ENCODE measurements at places on chromosomes 3 and 15.

DNA sequence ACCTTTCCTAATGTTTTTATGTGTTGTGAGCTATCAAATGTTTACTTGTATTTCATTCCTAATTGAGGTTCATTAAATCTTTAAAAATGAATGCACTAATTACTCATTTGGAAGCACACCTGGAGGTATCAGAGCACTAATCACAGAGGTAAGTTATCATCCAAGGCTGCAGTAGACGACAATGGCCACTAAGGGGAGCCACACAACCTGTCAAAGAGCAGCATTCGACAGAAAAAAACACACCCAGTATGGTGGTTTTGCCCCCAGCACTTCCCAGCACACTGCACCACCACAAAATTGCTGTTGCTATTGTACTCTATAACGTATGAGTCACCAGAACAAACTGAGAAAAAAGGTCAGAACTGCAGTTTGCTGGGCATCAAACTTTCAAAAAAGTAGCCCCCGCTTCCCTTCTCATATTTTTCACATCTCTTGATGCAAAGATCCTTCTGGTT, 205.9 kb upstream of the IGF1R start:
- DNase-seq = peak; percentile 33

GRCh38 chr15:29556380-29556779, 265.9 kb downstream of the TJP1 start:
- no peak for DNase-seq

DNA sequence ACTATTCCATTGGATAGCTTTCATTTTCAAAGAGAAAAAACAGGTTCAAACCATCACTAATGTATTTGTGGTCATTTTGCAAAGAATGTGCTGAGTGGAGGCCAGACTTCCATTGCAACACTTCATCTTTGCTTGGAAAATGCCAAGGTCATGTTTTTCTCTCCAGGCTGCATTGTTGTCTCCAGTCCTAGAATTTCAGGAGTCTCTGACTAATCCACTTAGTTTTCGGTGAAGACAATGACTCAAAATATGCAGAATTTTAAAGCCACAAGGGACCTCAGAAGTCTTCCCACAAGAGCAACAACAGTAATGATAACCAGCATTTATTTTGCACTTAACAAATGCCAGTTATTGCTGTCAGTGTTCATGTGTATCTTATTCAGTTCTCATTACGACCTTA, 277.0 kb downstream of the RYR3 start:
- DNase-seq = no peak

DNA sequence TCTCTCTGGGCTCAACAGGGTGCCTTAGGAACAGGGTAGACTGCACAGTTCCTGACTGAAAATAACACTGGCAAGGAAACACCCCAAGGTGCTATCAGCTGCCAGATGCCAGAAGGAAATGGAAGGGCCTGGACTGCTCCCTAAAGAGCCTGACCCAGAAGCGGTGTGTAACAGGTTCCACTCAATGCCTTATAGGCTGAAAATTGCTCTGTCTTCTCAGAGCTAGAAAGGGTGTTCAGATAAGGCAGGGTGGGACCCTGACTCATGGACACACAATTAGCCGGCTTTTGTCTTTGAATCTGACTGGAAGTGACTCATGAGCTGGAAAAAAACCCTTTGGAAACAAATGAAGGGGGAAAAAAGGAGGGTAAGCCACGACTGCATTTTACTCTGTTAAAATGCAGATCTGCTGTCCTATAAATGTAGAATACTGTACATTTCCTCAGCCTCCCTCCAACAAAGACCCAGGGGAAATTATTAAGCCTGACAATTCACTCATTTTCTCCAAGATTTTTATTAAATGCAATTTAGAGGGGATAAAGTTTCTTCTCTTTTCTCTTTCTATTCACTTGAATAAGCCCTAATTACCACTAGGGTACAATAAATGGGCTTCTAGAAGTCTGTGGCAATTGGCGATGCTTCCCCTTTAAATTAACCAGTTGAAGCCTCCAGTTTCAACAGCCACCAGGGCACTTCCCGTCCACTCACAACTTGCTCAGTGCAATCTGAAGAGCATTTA, 160.2 kb upstream of the TBL1XR1 start:
- DNase-seq = no peak

GRCh38 chr3:143668385-143668784, 179.9 kb downstream of the SLC9A9 start:
- DNase-seq = no peak

DNA sequence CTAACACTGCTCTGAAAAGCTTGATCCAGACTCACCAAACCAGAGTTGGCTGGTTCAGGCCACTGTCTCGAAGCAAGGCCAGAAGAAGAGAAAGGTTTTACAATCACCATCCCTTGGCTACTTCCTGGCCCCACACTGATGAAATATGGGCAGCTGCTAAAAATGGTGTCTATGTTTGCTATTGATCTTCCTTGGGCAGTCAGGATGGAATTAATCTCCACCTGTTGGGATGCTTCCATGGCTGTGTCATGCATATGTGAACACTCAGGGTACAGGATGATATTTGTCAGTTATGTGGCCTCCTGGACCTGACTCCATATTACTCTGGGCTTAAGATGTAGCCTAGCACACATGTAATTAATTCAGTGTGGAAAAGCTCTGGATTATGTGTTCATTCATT, 61.9 kb downstream of the FRMD4B start:
- DNase-seq = no peak

GRCh38 chr15:67305506-67305905, 50.9 kb downstream of the IQCH start:
- DNase-seq = no peak

GRCh38 chr15:64112073-64112772, 16.4 kb downstream of the SNX1 start:
- DNase-seq = no peak

DNA sequence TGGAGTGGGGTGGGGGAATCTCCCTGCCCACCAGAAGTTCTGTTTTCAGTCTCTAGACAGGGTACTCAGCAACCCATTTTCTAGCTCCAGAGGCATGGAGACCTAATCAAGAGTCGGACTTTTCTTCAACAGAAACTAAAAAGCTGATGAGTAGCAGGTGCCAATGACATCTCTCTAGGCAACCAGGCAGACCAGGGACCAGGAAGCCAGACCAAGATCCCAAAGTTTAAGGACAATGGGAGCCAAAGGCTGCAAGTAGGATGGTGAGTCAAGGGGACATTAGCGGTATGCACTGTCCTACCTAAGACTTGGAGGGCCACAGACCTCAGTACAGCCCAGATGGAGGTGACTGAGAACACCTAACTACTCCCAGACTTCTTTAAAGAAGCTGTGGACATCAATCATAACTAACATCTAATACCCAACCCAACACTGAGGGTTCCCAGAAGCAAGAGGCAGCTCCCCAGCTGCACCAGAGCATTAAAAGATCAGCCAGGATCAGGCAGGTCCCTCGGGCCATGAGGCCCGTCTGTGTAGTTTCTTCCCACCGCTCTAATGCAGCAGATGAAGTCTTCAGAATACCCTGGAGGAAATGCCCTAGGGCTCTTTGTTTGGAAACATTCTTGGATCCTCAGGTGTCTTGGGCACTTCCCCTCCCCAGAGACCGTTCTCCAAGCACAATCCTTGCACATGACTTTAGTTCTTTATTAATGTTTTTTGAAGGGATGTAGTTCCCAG, 979 bp downstream of the CCDC71 start:
- no peak for DNase-seq

DNA sequence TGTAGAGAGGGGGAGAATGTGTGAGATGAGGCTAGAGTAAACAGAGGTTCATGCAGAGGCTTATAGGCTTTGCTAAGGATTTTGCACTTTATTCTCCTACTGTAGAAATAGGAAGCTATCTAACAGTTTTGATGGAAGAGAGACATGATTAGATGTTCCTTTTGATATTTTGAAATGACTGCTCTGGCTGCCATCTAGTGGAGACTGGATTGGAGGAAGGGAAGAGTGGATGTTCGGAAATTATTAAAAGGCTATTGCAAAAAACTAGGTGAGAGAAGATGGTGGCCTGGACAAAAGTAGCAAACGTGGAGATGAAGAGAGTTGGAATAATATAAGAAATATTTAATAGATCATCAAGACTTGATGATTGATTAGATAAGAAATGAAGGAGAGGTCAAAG, 42.2 kb downstream of the SYN2 start:
- no peak for DNase-seq

DNA sequence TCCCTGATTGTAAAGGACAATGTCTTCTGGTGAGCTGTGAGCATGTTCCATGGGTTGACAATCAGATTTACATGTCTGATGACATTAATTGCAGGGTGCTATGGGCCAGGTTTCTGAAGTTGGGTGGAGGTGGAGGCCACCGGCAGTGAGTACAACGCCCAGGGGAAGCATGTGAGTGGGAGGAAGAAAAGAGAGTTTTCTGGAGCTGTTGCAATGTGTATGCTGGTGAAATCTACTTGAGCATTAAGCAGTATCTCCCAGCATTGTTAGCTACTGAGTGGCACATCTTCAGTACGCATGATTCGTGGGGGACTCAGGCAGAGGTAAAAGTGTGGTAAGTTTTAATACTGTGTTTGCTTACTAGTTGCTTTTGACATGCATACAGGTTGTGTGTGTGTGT, 26.6 kb downstream of the TMEM45A start:
- no peak for DNase-seq

- DNase-seq = no peak
Measured at GRCh38 chr3:14283813-14284438, 105.3 kb downstream of the LSM3 start.

GRCh38 chr15:71436854-71437253, 321.6 kb downstream of the THSD4 start:
- DNase-seq = no peak

GRCh38 chr15:100588638-100589242, 13.2 kb downstream of the LINS1 start:
- DNase-seq = no peak

GRCh38 chr15:91200101-91200754, 100.2 kb downstream of the SV2B start:
- no peak for DNase-seq

GRCh38 chr15:50968353-50968752, 59.9 kb downstream of the AP4E1 start:
- DNase-seq = no peak

DNA sequence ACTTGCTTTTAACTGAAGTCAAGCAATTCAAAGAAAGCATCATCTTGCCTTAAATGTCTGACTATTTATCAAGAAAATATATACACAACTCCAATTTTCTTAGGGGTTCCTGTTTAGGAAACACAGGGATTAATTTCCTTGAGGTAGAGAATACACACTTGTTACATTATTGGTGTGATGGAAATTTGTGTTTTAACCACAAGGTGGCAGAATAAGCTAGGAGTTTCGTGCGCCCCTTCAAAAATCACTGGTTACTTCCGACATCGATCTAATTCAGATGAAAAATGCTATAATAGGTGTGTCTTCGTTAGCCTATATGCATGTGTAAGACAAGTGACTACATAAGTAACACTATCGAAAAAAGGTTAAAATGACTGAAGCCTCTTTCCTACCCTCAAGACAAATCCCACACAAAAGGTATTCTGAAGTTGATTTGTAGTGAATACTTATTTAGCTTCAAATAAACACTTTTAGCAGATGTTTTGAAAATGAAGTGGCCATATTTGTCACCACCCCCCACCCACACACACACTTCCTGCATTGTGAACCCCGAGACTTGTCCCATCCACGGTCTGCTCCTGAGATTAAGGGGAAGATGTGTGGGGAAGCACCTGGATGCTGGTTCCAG, 246.5 kb downstream of the ROBO1 start:
- DNase-seq = no peak

- no peak for DNase-seq
Measured at GRCh38 chr3:32371461-32372212, 20.0 kb upstream of the CMTM7 start.

DNA sequence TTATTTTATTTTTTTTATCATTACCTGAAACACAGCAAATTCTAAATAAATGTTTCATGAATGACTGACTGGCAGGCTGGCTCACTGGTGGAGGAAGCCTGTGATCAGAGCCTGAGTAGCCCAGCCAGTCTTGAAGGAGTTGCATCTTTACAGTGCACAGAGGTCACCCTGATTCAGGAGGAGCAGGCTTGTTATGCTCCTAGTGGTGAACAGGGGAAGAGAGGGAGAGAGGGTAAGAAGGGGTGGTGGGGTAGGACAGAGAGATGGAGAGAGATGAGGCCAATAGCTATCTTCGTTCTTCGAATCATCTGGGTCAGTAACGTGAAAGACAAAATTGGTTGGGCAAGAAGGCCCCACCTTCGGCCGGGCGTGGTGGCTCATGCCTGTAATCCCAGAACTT, 202.6 kb upstream of the MCTP2 start:
- DNase-seq = no peak

- DNase-seq = no peak
Measured at GRCh38 chr3:127137113-127137512, 55.8 kb upstream of the PRR23E start.

- no peak for DNase-seq
Measured at GRCh38 chr15:35721751-35722150, 175.8 kb upstream of the DPH6 start.

DNA sequence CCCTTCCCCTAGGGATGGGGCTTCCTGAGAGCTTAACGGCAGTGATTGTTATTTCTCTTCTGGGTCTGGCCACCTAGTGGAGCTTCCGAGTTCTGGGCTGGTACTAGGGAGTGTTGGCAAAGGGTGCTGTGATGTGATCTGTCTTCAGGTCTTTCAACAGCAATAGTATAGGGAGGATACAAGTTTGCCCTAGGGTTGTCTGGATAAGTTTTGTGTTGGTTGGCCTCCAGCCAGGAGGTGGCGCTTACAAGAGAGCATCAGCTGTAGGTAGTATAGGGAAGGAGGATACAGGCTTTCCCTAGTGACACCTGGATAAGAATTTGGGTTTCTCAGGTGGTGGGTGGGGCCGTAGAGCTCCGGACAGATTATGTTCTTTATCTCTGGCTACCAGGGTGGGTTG, 19.2 kb upstream of the CPOX start:
- DNase-seq = no peak

DNA sequence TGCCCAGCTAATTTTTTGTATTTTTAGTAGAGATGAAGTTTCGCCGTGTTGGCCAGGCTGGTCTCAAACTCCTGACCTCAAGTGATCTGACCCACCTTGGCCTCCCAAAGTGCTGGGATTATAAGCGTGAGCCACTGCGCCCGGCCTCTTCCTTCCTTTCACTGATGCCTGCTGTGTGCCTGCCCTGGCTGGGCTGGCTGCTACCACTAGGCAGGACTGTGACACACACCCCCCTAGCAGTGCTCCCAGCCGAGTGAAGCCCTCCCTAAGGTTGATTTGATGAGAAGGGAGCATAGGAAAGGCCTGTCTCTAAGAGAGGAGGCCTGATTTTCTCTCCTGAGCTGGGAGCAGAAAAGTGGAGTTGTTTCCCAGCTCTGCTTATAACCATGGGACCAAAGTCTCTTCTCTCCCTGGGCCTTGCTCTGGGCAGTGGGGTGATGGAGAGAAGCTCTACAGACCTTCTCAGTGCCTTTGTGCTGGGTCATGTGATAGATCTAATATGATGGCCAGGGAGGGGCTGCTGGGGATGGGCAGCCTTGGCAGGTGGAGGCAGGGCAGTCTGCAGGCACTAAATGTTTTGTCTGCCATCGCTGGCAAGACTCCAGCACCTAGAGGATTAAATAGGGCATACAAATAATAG, 20.1 kb upstream of the SFMBT1 start:
- no peak for DNase-seq

- DNase-seq = no peak
Measured at GRCh38 chr3:50816894-50817293, 142.2 kb downstream of the DOCK3 start.

- no peak for DNase-seq
Measured at GRCh38 chr3:31946484-31947081, 34.5 kb downstream of the OSBPL10 start.

GRCh38 chr15:70778258-70779076, 15.1 kb upstream of the UACA start:
- DNase-seq = no peak

Data from stimulated activated CD4-positive, alpha-beta T cell treated with anti-CD3 and anti-CD28 coated beads, TNF-alpha, amount 100 ng/mL, for 24 hours (primary cell).